ENCODE measurements at places on chromosomes 3 and 15. TPM values are rescaled to one million over a fixed set of nuclear protein-coding genes. Genes with fewer than 3 reads are reported as not detected.

The NEK10 gene
- 0.09 TPM for total RNA-seq

GRCh38 chr3:162628531-162628930, 1131.9 kb downstream of the OTOL1 start:
- H3K36me3 ChIP-seq = peaks cover 1% of the 10 kb centered on the region
- DNase-seq = no peak
- H3K27ac ChIP-seq = no peak overlapping the region
- no peak overlapping the region for H3K4me3 ChIP-seq
- H3K4me1 ChIP-seq = no peaks in the 10 kb centered on the region

GRCh38 chr3:119891944-119892721, 110.2 kb downstream of the NR1I2 start:
- no peak overlapping the region for H3K27ac ChIP-seq
- peaks cover 27% of the 10 kb centered on the region for H3K4me1 ChIP-seq
- H3K27me3 ChIP-seq = no peaks in the 10 kb centered on the region
- peak; percentile 55 for DNase-seq
- H3K36me3 ChIP-seq = peaks cover 10% of the 10 kb centered on the region
- no peak overlapping the region for H3K4me3 ChIP-seq

DNA sequence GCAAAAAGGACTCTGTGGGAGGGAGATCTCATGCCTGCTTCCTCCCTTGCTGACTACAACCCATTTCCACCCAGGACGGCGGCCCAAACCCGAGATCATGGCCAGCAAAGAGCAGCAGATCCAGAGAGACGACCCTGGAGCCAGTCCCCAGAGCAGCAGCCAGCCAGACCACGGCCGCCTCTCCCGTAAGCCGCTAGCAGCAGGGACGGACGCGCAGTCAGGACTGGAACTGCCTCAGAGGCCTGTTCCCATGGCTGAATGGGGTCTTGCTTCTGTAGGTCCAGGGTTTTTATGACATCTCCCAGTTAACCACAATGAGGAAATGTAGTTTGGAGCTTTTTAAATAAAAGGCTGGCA, 67.2 kb downstream of the BOC start:
- DNase-seq = no peak
- no peak overlapping the region for H3K27ac ChIP-seq
- H3K4me1 ChIP-seq = no peaks in the 10 kb centered on the region
- H3K4me3 ChIP-seq = no peak overlapping the region
- no peaks in the 10 kb centered on the region for H3K36me3 ChIP-seq

- H3K36me3 ChIP-seq = no peaks in the 10 kb centered on the region
- H3K4me1 ChIP-seq = no peaks in the 10 kb centered on the region
- H3K27me3 ChIP-seq = no peaks in the 10 kb centered on the region
- peak overlapping the region; percentile 22 for H3K27ac ChIP-seq
- DNase-seq = no peak
- no peak overlapping the region for H3K4me3 ChIP-seq
Observed at GRCh38 chr3:114370537-114371174, 76.8 kb downstream of the TIGIT start.

The XYLB gene
- total RNA-seq = 2.9 TPM

DNA sequence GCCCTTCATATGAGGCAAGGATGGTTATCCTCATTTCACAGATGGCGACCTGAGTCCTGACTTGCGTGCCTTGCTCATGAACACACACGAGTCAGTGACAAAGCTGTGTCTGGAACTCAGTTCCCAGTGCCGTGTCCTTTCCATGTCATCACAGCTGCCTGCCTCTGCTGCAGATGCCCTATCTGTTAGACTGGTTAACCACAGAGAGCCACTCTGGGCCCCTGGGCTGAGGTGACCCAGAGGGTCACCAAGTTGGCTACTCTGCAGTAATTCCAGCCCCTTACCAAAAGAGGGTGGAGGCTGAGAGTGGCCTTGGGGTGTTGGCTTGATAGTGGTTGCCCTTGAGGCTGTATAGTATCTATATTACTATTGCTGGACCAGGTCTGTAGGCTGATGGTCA, 41.0 kb downstream of the RAB11A start:
- H3K36me3 ChIP-seq = no peaks in the 10 kb centered on the region
- no peak overlapping the region for H3K4me3 ChIP-seq
- H3K4me1 ChIP-seq = peaks cover 3% of the 10 kb centered on the region
- no peaks in the 10 kb centered on the region for H3K27me3 ChIP-seq
- no peak for DNase-seq

The CDHR4 gene
- not detected for total RNA-seq

DNA sequence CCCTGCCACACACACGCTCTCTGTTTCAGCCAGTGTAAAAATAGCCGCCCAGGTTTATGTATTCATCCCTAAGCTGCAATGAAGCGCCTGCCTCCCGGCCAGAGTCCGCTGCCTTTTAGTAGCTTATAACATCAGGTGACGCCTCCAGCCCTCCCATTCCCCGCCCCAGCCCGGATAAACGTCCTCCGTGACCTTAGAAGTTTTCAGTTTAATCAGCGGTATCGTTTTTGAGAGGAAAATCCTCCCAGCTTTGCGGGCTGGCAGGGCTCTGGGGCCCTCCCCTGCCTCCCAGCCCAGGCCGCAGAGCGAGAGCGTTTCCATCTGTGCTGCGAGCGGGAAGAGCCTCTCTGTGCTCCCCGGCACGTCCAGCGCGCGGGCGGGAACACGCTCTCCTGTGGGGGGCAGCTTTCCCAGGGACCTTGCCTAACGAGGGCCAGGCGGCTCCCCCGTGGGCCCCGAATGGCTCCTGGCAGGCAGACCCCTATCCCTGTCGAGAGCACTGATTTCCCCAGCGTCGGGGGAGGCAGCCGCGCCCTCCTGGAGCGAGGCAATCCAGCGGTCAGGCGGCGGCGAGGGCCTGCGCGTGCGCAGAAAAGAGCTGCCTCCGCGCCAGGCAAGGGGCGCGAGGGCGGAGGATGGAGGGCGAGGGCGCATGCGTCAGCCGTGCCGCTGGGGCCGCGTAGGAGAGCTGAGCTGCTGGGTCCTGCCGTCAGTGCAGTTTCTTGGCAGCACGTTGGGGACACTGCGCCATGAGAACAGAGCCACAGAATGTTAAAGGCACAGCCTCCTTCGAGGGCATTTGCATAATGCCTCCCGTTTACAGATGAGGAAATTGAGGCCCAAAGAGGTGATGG, 71.1 kb downstream of the CCNL1 start:
- H3K4me1 ChIP-seq = peaks cover 83% of the 10 kb centered on the region
- peak overlapping the region; percentile 80 for H3K27ac ChIP-seq
- no peaks in the 10 kb centered on the region for H3K27me3 ChIP-seq
- peak overlapping the region; percentile 86 for H3K4me3 ChIP-seq
- peaks cover 2% of the 10 kb centered on the region for H3K36me3 ChIP-seq

GRCh38 chr3:58725326-58725853, 58.8 kb upstream of the FAM3D start:
- H3K4me3 ChIP-seq = no peak overlapping the region
- no peaks in the 10 kb centered on the region for H3K36me3 ChIP-seq
- H3K4me1 ChIP-seq = no peaks in the 10 kb centered on the region
- no peak overlapping the region for H3K27ac ChIP-seq
- peaks cover 6% of the 10 kb centered on the region for H3K27me3 ChIP-seq

- no peak overlapping the region for H3K4me3 ChIP-seq
- no peak overlapping the region for H3K27ac ChIP-seq
- DNase-seq = no peak
- H3K27me3 ChIP-seq = no peaks in the 10 kb centered on the region
- H3K36me3 ChIP-seq = no peaks in the 10 kb centered on the region
- H3K4me1 ChIP-seq = peaks cover 18% of the 10 kb centered on the region
Observed at GRCh38 chr3:185335799-185336198, 27.1 kb upstream of the MAP3K13 start.

The CLDN16 gene
- not detected for total RNA-seq

- DNase-seq = no peak
- H3K27me3 ChIP-seq = no peaks in the 10 kb centered on the region
- no peak overlapping the region for H3K4me3 ChIP-seq
- H3K36me3 ChIP-seq = no peaks in the 10 kb centered on the region
Observed at GRCh38 chr3:123688241-123688747, 103.4 kb upstream of the HACD2 start.

DNA sequence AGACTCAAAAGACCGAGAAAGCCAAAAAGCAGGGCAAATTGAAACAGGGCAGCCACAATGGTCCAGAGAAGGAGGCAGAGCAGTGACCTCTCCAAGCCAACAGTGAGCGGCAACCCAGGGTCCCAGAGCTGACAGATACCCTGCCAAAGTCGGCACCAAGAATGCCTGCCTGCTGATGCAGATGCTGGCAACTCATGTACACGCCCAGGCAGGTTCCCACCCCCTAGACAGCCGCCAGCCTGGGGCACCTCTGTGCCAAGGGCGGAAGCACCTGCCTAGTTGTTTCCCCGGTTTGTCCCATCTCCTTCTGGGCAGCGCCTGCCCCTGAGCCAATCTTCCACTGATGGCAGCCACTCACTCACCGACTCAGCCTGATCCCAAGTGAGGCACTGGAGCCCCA, 22.1 kb downstream of the KLHL25 start:
- no peak overlapping the region for H3K27ac ChIP-seq
- H3K36me3 ChIP-seq = no peaks in the 10 kb centered on the region
- no peaks in the 10 kb centered on the region for H3K4me1 ChIP-seq
- no peak overlapping the region for H3K4me3 ChIP-seq
- H3K27me3 ChIP-seq = no peaks in the 10 kb centered on the region
- no peak for DNase-seq

DNA sequence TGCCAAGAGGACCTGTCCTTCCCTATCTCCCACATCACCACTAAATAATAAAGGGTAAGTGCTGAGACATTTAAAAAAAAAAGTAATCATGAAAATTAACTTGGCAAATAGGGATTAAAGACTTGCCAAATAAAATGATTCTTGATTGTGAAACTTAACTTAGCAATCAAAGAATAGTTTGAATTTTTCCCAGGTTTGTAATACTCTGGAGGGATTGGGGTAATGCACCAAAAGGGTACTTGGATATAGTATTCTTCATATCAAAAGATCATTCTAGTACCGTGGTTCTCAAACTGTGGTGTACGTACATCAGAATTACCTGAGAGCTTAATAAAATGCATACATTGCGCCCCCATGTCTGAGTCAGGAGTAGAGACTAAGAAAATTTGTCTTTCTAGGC, 28.5 kb downstream of the CALML4 start:
- H3K4me3 ChIP-seq = no peak overlapping the region
- peaks cover 15% of the 10 kb centered on the region for H3K36me3 ChIP-seq
- no peaks in the 10 kb centered on the region for H3K27me3 ChIP-seq
- no peak for DNase-seq

- H3K4me3 ChIP-seq = peak overlapping the region; percentile 96
- peak; percentile 82 for DNase-seq
- peaks cover 6% of the 10 kb centered on the region for H3K36me3 ChIP-seq
Observed at GRCh38 chr15:76994001-76994400, 925 bp upstream of the PSTPIP1 start.

The ZBED2 gene
- 597 TPM for total RNA-seq

DNA sequence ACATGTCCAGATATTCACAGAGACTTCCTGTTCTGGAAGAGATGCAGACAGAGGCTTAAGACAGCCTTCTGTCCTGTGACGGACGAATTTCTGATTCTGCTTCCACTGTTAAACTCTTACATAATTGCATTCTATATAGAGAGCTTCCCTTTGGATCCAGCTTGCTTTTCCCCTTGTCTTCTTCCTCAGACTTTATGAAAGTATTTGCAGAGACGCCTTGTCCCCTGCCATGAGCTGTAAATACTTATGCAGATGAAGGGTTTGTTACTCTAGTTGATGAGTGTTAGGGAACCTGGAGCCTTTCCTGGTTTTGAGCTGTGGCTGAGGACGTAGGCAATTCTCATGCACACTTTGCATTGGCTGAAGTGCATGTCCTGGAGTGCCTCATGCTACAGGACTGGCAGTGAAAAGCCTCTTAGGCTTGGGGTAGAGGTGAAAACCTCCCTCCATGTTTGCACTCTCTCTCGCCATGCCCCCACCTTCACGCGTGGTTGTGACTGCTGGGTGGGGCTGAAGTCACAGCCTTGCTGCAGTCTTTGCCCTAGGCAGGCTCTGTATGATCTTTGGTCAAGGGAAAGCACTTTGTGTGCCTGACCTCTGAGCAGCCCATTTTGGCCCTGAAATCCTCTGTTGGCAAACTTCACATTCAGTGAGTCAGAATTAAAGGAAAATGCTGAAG, 286.6 kb downstream of the PTPRG start:
- H3K36me3 ChIP-seq = no peaks in the 10 kb centered on the region
- no peaks in the 10 kb centered on the region for H3K27me3 ChIP-seq
- no peak overlapping the region for H3K4me3 ChIP-seq
- DNase-seq = no peak

DNA sequence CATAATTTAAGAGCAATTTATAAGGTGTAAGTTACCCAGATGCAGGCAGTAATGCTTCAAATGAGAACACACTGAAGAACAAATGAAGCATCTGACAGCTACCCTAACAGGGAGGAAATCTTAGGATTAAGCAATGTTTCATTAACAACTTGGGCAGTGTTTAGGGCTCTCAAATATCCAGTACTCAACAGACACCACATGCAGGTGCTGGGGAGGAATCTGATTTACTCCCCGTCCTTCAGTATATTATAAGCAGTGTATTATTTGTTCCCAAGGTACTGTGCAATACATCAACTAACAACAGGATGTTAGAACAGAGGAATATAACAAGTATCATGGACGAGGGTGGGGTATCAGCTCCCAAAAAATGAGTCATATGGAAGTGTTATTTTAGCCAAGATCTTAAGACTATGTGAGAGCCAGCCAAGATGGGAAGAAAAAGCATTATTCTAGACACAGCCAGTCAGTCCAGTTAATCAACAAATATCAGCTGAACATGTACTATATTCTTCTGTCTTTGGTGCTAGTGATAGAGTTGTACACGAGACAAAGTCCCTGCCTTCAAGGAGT, 20.4 kb downstream of the BTBD1 start:
- peaks cover 30% of the 10 kb centered on the region for H3K36me3 ChIP-seq
- no peaks in the 10 kb centered on the region for H3K27me3 ChIP-seq
- peak overlapping the region; percentile 87 for H3K27ac ChIP-seq
- H3K4me1 ChIP-seq = peaks cover 10% of the 10 kb centered on the region

- H3K27me3 ChIP-seq = peaks cover 7% of the 10 kb centered on the region
- H3K27ac ChIP-seq = peak overlapping the region; percentile 97
- peaks cover 60% of the 10 kb centered on the region for H3K4me1 ChIP-seq
- no peak for DNase-seq
- H3K36me3 ChIP-seq = peaks cover 8% of the 10 kb centered on the region
- peak overlapping the region; percentile 96 for H3K4me3 ChIP-seq
Observed at GRCh38 chr3:169965562-169966427, 812 bp upstream of the SEC62 start.

The TUSC7 gene
- total RNA-seq = not detected

Measured in activated T-cell treated with anti-CD3 and anti-CD28 coated beads, Interleukin-2, amount 50 U/mL, for 72 hours (primary cell).